Stimulated activated CD8-positive, alpha-beta memory T cell treated with anti-CD3 and anti-CD28 coated beads, Interleukin-2, amount 100 ng/mL, for 1 hour (primary cell): ENCODE measurements at places on chromosomes 5 and 9.

DNA sequence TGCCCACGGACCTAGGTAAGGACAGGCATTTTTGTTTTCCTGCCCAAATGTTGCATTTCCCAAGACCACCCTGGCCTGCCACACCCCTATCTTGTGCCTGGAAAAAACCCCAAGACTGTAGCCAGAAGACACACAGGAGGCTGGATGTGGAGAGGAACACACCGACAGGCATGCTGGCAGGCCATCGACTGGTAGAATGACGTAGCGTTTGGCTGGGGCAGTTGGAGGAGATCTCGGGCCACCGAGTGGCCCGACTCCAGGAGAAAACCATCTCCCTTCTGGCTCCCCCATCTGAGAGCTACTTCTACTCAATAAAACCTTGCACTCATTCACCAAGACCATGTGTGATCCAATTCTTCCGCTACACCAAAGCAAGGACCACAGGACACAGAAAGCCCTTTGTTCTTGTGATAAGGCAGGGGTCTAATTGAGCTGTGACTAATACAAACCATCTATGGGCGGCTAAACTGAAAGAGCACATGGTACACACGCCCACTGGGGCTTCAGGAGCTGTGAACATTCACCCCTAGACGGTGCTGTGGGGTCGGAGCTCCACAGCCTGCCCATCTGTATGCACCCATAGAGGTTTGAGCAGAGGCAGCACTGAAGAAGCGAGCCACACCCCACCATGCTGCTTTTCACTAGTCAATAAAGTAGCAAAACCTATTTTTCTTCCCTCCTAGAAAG lies 38.9 kb upstream of the N4BP3 start:
- no peak for DNase-seq

DNA sequence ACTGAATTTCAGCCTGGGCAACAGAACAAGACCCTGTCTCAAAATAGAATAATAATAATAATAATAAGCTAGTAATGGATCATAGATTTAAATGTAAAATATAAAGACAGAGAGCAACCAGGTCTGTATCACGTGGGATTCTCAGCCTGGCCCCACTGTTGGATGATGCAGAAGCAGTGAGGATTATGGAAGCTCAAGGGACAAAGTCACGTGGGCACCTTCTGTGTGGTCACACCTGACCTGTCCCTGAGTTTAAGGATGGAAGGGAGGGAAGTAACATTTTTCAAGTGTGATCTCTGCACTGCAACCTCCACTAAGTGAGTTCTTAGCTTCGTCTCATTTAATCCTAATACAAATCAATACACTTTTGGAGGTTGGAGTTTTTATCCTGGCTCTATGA lies 212.5 kb upstream of the IER5L start:
- DNase-seq, result no peak

- DNase-seq, result no peak
These were observed 18.4 kb downstream of the NIPBL start for GRCh38 chr5:36894954-36895353.

DNA sequence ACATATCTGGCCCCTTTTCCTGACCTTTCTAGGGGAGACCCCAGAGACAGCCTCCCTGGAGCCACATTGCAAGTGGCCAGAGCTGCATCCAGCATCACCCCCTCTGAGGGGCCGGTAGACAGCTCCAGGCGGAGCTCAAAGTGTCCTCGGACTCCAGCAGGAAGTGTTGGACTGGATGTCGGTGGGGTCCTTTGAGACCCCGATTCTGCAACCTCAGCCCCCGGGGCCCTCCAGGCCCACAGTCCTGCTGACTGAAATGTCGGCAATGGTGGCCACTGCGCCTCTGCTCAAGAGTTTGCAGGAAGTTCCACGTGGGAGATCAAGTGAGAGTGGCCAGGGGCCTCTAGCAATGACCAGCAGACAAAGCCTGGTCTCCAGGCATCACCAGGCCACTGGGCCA lies 115.9 kb upstream of the FOXD4L5 start:
- no peak for DNase-seq

- DNase-seq, result no peak
These were observed 59.6 kb downstream of the C9orf152 start for GRCh38 chr9:110148384-110148783.

DNA sequence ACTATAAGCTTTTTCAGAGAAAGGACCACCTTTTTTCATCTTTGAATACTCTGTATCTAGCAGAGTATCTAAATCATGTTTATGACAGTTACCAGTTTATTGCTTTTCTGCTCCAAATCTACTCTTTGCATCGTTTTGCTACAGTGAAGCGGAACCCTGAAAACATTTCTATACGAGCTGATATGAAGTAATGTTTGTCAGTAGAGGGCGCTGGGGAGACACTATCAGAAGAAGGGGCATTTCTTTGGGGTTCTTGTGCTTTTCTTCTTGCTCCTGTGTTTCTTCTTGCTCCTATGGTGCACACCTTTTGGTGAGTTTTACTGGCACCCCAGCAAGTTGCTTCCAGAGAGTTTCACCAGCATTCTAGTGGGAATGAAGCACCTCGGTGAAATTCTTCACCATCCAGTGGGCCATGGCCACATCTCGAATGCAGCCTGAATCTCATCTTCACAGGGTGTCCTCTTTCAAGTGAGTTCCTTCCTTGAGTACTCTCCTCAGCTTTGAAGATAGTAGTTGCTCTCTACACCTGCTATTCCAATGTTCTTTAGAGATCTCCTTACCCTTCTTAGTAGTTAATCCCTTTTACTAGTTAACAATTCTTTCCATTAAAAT lies 98.4 kb downstream of the FGF1 start:
- no peak for DNase-seq

DNA sequence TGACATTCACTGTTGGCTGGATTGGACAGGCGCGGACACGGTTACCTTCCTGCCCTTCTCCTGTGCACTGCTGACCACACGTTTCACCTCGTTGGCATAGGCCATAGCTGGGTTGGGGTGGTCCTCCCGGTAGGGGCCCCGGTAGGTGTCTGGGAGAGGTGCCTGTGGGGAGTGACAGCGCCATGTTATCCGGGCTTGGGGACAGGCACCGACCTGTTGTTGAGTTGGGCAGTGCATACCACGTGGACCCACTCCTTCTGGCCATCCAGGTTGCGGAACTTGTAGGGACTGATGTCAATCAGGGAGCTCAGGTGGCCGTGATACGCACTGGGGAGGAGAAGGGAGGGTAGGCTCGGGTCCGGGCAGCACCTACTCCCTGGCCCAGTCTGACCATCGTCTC lies 8.2 kb downstream of the PHYKPL start:
- DNase-seq, result no peak

DNA sequence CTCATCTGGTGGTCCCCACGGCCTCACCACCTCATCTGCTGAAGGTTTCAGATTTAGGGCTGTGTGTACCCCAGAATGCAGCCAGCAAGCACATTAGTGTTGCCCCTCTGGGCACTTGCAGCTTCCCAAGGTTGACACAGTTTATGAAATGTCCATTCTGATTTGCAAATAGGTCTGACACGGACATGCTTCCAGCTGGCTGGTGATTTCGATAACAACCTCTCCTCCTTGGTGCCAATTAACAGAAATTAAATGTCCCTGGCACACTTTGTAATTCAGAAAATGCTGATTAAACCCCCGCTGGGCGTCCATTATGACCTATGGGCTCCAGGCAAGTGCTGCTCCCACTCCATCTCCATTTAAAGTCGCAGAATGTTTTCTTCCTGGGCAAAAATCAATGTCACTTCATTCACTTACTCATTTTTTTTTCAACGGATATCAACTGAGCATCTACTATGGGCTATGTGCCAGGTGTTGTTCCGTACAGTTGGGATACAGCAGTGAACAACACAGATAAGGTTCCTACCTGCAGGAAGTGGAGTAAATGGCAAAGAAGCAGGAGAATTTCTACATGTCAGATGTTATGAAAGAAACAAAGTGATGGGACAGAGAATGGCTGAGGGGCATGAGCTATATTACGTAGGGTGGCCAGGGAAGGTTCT lies 32.0 kb downstream of the PLAC8L1 start:
- DNase-seq, result no peak

GRCh38 chr5:177018341-177018740 lies 4.2 kb upstream of the ZNF346 start:
- no peak for DNase-seq

DNA sequence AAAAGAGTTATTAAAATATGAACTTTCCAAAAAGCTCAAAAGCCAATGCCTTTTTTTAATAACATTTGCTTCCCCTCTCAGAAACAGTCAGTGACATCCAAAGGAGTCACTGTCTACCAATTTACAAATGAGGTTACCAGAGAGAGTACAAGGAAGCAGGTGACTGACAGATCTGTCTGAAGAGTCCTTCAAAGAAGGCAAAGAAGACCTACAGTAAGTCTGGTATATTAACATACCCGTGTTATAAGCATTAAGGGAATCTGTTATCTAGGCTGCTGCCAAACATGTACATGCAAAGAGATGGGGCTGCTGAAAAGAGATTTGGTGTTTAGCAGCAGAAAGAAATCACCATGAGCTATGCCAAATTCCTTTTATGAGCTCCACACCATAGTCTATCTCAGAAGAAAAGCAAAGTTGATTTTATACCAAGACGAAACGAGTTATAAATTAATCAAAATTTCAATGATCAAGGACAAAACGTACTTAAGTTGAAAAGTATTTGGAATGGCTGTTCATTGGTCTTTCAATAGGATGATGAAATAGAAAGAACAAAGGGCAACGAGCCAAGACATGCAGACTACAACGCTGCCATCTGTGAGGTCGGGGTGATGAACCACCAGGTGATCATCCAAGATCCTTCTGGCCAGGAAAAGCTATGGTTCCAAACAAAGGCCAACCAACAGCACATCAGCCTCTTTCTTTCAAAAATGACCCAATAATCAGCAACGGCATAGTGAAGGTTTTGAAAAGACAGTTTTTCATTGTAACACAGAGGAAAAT lies 8.1 kb downstream of the PRELID2 start:
- DNase-seq, result no peak

DNA sequence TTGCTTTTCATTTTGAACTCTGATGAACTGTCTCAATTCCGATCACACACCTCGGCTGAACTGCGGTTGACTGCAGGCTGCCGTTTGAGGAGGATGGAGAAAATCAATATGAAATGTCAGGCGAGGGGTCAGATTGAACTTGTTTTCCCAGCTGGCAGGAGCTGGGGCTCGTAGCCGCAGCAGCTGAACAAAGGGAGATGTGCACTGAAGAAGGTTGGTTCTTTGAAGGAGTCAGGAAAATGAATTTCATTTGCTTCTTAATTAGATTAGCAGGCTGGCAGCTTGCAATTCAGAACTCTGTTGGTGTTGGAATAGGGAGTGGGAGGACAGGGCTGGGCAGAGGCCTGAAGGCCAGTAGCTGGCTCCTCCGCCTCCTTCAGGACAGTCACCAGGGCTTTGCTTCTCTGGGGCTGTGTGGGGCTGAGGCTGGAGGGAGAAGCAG lies 117.4 kb upstream of the GPR151 start:
- DNase-seq, result no peak

DNA sequence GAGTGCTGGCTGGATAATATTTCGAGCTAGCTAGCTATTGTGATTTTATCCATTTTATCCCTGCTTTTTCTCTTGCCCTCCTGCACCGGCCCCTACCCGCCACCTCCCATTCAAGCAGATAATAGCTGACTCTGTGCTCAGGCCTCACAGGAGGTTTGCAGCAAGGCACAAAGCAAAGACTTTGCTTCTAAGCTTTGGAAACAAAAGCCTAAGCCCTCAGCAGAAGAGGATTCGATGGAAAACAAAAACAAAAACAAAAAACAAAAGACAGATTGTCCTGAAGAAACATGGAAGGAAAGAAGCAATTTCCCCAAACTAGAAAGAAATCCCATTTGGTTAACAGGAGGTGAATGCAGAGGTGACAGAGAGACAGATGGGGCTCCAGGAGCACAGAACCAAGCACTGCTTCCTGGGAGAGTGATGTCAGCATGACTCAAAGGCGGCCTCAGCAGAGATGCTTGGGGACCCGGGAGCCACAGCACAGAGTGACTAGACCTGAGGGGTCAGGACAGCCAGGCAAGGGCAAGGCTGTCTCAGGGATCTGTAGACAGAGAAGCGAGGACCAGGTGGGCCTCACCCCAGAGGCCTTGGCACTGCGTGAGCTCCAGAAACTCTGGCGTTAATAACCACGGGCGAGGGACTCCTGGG lies 28.4 kb downstream of the MTX3 start:
- no peak for DNase-seq

DNA sequence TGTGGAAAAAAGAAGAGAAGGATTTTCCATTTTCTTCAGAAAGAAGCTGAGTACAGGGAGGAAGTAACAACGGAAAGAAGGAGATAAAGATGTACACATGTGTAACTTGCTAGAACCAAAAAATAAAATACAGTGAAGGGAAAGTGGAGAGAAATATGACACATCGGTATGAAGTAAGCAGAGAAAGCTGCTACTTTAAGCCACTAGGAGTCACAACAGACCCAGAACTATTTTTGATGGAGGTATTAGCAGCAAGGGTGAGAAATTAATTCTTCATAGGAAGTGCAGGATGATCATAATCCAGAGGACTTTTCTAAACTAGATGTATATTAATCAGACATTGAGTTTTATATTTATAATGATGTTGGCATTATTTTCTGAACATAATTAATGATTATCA lies 88.5 kb downstream of the FAM174A start:
- no peak for DNase-seq

DNA sequence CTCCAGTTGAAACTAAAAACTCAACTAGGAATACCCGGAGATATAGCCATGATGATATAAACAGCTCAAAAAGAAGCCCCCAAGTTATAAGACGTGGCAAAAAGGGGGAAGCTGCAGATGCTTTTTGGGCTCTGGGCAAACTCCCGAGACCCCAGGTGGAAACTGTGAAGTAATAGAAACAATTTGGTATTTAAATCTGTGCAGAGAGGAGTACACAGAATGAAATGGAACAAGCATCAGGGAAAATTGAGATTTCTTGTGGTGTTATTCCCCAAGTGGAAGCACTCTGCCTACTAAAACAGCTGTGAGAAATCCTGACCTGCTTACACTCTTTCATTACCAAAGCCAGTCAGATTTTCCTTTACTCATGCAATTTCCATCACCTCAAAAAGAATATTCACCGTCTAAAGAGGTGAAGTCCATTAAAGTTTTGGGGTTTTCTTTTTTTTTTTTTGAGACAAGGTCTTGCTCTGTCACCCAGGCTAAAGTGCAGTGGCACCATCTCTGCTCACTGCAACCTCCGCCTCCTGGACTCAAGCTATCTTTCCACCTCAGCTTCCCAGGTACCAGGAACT lies 23.5 kb downstream of the SAXO1 start:
- DNase-seq, result no peak

DNA sequence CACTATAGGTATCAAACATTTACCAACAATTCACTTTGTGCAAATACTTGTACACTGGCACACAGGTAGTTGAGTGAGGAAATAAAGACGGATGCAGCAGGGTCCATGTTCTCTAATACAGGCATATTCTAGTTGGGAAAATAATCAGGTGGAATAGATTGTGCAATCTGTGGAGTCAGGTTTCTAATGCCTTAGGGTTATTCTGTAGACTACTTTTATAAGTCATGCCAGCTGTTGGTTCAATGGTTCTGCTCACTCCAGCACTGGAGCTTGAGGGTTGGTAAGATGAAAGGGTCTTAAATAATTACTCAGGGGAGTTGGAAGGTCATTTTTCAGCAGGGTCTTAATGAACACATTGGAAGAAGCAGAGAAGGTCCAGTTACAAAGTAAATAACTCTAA lies 690.3 kb upstream of the DMAC1 start:
- no peak for DNase-seq
